Upper lobe of right lung (tissue), 1 donor: ENCODE measurements at places on chromosomes 1 and 21. TPM values are rescaled to one million over a fixed set of nuclear protein-coding genes. Genes with fewer than 3 reads are reported as not detected.

DNA sequence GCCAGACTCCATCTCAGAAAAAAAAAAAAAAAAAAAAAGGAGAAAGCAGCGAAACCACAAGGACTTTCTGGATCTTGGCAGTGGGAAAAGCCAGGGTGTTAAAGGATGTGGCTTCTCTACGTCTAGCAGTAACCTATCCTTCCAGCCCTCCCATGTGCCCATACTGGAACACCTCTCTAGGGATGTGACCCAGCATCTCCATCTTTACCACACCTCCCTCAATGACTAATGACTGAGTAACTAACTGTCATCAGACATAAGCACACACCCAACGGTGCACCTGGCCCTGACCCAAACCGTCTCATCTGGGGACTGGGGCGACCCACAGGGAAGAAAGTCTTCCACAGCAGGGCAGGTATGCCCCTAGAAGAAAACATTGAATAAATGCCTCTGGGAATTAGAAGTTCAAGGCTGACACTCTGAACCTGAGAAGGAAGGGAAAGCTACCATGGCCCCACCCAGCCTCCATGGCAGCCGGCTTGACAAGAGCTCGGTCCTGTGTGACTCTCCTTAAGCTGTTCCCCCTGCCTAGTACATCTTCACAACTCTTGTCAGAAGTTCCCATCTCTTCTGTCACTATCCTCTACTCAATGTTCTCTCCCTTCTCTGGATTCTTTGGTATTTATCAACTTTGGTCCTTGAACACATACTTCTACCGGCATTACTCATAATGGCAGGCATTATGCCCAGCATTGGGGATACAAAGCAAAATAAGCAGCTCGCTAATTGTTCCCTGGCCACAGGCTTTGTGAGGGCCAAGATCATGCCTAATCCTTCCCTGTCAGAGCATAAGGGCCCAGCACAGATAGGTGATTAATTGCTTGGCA lies 14.8 kb upstream of the PAQR6 start:
- H3K36me3 ChIP-seq, result peaks cover 94% of the 10 kb centered on the region
- no peak for DNase-seq
- no peaks in the 10 kb centered on the region for H3K4me1 ChIP-seq
- H3K27ac ChIP-seq, result no peak overlapping the region
- H3K4me3 ChIP-seq, result no peak overlapping the region
- no peaks in the 10 kb centered on the region for H3K27me3 ChIP-seq

- no peaks in the 10 kb centered on the region for H3K4me1 ChIP-seq
- peaks cover 23% of the 10 kb centered on the region for H3K36me3 ChIP-seq
Observed at GRCh38 chr1:180863158-180863775, 49.4 kb upstream of the KIAA1614 start.

- H3K36me3 ChIP-seq, result no peaks in the 10 kb centered on the region
- no peak overlapping the region for H3K4me3 ChIP-seq
- no peaks in the 10 kb centered on the region for H3K27me3 ChIP-seq
Observed at GRCh38 chr1:62356257-62356835, 37.1 kb upstream of the KANK4 start.

DNA sequence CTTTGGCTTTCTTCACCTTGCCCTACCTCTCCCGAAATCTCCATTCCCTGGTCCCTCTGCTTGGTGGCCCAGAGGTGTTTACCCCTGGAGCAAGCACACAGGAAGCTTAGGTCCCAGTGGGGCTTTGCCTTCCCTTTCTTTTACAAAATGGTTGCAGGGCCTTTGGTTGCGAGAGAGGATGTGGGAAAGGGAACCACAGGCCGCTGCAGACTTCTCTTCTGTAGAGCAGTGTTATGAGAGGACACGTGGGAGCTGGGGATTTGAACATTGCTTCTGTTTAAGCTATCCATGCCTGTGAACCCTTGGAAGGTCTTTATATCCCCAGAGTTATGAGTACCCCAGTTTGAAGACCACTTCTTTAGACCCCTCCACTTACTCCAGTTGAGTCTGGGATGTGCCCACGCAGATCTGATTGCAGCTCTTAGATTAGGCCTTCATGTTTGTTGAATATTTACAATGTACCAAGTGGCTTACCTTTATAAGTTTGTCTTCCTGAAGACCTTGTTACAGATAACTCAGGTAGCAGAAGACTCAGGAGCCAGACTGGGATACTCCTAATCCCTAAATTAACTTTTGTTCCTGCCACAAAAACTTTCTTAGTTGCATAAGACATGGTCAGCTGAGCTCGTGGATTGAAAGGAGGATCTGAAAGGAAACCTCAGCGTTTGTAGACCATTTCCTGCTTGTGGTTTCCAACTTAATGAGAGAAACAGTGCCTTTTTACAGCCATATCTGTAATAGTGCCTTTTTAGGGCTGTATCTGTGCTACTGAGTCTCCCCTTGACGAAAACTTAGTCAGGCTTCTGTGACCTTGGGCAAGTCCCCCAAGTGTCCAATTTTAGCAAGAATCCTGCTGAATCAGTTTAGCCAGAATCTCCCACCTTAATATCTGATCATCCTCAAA lies 21.9 kb upstream of the IVNS1ABP start:
- H3K27me3 ChIP-seq, result no peaks in the 10 kb centered on the region
- no peaks in the 10 kb centered on the region for H3K36me3 ChIP-seq
- no peak for DNase-seq
- peaks cover 10% of the 10 kb centered on the region for H3K4me1 ChIP-seq

DNA sequence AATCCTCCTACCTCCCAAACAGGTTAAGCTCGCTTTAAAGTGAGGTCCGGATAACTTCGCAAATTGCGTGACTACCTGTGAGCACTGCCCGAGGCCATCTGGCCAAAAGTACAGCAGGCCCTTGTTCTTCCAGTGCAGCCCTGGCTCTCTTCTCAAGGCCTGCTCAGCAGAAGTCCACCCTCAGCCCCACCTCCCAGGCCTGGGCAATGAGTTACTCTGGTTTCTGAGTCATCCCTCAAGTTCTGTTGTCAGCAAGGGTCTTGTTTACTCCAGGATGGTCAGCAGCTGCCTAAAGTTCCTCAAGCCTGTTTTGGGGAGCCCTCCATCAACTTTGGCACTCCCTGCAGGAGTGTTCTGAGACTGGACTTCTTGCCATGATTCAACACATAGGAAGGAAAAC lies 101.7 kb downstream of the BCAR3 start:
- H3K4me1 ChIP-seq, result peaks cover 26% of the 10 kb centered on the region
- no peak overlapping the region for H3K4me3 ChIP-seq
- peaks cover 61% of the 10 kb centered on the region for H3K36me3 ChIP-seq
- DNase-seq, result no peak
- H3K27me3 ChIP-seq, result no peaks in the 10 kb centered on the region

DNA sequence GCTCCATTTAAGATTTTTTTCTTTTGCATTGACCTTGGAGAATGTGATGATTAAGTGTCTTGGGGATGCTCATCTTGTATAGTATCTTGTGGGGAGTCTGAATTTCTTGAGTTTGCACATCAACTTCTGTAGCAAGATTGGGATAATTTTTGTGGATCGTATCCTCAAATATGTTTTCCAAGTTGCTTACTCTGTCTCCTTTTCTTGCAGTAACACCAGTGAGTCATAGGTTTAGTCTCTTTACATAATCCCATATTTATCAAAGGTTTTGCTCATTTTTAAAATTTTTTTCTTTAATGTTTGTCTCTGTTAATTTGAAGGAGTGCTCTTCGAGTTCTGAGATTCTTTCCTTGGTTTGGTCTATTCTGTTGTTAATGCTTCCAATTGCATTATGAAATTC lies 41.7 kb upstream of the ANGPTL1 start:
- no peaks in the 10 kb centered on the region for H3K4me1 ChIP-seq
- no peak overlapping the region for H3K27ac ChIP-seq
- DNase-seq, result no peak
- H3K4me3 ChIP-seq, result no peak overlapping the region

- peak within 1 kb of the TSS; percentile 86 for H3K27ac ChIP-seq
- H3K27me3 ChIP-seq, result no peaks in the 10 kb centered on the region
- H3K4me3 ChIP-seq, result peak within 1 kb of the TSS; percentile 61
- peaks cover 7% of the 10 kb centered on the region for H3K4me1 ChIP-seq
- peak; percentile 77 for DNase-seq
Observed at GRCh38 chr1:99766378-99766800, at the start of gene FRRS1. TSS of gene FRRS1 (minus strand) at chr1:99766635. CDS start at chr1:99748768, 17,867 bp downstream.

The DCST2 gene
- 1.5 TPM for total RNA-seq
